HepG2 (cell line): ENCODE measurements at places on chromosomes 3 and 15.

DNA sequence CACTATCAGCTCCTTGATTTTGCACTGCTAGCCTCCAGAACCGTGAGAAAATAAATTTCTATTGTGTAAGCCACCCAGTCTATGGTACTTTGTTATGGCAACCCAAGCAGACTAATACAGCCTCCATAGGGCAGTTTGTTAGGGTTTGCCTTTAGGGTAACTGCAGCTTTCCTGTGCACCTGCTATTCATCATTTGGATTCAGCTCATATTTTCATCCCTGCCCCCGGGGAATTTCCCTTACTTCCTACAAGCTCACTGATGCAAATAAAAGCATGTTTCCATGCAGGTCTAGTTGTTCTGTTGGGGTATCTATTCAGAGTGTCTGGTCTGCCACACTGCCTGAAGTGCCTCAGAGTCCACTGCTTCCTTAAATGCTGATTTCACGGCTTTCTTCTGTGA lies 48.6 kb upstream of the ATOSA start:
- DNase-seq: no peak

DNA sequence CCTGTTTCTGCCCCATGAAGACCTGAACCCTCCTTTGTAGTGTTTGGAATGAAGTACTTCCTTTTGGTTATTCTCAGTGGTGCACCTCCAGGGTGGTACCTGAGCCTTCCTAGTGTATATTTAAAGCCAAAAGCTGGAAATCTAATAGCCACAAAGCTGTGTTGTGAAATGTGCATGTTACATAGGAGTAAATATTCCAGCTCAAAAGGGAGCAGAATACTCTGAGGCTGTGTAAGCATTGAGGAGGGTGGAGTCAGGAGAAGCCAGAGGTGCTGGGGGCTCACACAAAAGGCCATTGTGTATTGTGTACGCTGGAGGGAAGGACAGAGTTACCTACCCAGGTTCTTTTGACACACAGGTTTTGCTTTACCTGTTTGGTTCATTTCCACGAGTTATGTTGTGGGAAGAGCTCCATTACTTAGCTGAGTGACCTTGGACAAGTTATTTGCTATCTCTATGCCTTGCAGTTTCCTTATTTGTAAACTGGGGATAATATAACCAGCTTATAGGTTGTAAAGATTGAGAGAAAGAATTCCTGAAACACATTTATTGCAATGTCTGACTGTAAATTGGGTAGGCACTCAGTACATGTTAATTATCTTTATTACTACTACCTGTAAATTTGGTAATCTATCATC lies 24.7 kb downstream of the GPR171 start:
- DNase-seq: peak; percentile 97

DNA sequence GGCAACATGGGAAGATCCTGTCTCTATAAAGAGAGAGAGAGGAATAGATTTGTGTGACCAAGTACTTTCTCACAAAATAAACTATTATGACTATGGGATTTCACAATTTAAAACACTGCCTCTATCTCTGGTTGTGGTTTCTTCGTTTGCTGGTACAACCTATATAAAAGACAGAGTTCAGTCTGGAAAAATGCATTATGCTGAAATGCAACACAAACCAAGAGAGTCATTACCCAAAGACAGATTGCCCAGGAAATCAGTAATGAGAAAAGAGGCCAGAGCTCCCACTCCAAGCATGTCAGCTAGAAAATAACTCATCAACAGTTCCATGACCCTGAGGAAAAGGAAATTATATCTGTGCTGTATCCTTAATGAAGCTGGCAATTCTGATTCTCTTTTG lies 23.2 kb downstream of the GPR176 start:
- no peak for DNase-seq

DNA sequence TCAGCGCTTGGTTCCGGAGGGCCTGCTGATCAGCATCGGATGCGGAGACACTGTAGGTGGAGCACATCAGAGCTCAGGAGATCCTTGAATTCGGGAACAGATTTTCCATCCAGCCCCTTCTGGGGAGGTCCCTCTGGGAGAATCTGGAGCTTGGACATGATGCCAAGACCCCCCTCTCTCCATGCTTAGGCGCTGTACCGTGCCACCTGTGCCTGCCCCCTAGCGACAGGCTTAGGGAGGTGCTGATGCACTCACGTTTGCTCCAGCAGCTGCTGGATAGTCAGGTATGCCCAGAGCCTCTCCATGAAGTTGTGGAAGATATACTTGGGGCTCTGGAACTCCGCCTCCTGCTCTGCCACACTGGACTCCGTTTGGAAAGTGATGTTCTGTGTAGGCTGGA lies 9.7 kb downstream of the ITIH4 start:
- peak; percentile 51 for DNase-seq

- DNase-seq: no peak
Observed at GRCh38 chr15:51736069-51736468, 1.4 kb downstream of the LYSMD2 start.

GRCh38 chr15:39354189-39354588 lies 226.7 kb upstream of the THBS1 start:
- DNase-seq: no peak

- no peak for DNase-seq
Observed at GRCh38 chr3:177595530-177596188, 398.4 kb upstream of the TBL1XR1 start.

DNA sequence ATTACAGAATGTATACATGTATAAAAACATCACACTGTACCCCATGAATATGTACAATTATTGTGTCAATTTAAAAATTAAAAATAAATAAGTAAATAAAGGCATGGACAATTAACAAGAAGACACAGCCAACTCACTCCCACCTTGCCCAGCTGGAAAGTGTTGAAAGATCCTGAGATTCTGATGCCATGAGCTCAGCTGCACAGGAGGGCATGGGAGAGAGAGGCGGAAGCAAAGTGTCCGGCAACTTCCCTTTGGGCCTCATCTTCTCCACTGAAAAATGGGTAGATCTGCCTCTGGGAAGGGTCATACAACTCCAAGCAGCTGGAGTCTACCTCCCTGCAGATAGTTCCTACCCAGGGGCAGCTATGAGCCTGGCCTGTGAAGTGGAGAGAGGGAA lies 277.3 kb downstream of the UACA start:
- DNase-seq: no peak

- DNase-seq: no peak
Observed at GRCh38 chr15:48754011-48754410, 56.9 kb downstream of the CEP152 start.

DNA sequence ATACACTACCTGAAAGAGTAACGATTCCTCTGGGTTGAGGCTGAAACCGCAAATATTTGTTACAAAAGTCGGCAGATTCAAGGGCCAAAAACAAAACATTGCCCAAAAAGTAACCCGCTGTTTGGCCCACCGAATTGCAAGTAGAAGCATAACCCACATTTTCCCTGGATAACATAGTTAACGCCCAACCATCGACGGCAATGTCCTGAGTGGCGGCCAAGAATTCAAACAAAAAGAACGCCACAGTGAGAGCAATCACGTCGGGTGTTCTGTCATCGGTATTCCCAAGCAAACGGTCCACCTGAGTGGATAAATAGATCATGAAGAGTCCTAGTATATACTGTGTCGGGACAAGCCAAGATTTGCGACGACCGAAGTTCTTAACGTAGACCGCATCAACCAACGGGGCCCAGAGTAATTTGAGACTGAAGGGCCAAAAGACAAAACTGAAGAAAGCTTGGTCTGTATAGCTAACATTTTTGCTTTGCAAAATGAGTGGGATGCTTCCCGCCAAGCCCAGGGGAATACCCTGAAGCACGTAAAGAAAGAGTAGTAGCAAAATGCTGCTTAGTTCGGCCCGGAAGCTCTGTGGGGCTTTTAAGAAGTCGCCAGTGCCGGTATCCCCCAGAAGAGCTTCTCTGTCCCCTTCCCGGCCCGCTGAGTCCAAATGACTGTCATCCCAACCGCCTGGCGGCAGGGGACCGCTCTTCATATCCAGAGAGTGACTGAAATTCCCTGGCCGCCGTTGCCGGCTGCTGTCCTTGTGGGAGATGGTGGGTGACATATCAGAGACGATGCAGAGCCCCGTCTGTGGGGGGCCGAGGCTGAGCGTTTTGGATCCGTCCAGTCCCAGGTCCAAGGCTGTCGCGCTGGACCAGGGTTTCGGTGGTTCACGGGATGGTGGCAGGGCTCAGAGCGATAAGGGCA lies 750 bp downstream of the SLC33A1 start:
- DNase-seq: peak; percentile 36

DNA sequence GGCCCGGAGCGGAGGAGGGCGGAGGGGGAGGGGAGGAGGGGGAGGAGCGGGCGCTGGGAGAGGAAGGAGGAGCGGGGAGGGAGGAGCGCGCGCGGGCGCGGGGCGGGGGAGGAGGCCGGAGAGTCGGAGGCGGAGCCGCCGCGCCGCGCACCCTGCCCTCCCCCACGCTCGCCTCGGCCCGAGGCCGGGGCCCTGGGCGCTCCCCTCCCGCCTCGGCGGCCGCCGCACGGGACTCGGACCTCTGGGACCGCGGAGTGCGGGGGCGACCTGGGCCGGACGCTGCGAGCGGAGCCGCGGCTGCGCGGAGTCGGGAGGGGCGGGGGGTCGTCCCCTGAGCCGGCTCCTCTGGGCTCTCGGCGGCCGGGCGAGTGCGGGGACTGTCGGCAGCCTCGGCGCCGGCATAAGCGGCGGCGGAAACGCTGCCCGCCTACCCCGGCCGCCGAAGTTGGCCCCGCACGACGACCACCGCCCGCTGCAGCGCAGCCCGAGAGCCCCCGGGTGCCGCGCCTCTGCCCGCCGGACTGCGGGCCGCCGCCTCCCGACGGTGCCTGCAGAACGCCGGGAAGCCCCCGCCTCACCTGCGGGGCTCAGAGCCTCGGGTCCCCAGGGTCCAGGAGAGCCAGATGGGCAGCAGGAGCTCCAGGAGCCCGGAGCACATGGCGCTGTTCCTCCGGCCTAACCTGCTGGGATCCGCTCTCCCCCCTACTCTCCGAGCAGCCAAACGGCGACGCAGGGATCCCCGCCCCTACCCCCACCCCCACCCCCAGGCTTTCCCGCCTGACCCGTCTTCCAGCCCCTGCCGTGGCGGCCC lies 406 bp upstream of the GABRB3 start:
- DNase-seq: no peak

- DNase-seq: no peak
Observed at GRCh38 chr3:143121241-143122088, 1.9 kb downstream of the CHST2 start.

DNA sequence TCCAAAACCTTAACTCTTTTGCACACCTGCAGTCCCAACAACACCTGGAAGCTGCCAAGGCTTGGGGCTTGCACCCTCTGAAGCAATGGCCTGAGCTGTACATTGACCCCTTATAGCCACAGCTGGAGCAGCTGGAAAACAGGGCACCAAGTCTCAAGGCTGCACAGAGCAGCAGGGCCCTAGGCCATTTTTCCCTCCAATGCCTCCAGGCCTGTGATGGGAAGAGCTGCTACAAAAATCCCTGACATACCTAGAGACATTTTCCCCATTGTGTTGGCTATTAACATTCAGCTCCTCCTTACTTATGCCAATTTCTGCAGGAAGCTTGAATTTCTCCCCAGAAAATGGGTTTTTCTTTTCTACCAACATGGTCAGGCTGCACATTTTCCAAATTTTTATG lies 231.0 kb downstream of the ZMAT3 start:
- DNase-seq: no peak

- DNase-seq: no peak
Observed at GRCh38 chr15:36390491-36390890, 188.9 kb upstream of the CDIN1 start.

- no peak for DNase-seq
Observed at GRCh38 chr3:4006288-4006687, 207.1 kb downstream of the LRRN1 start.

DNA sequence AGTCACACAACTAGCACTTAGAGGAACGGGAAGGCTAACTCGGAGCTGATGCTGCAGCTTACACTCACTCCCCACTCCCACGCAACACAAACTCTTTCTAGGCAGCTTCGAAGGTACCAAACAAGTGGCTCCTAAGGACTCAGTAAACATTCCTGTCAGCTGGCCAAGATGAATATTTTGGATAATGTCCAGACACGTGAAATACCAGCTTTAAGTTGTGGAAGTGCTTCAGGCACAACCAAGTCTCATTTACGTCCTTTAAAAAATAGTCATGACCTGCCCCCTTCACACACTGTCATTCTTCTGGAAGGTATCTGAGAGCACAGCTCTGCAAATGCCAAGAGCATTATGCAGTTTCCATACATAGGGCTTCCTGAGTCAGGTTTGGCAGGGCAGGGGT lies 1005.9 kb upstream of the CFAP20DC start:
- DNase-seq: no peak

DNA sequence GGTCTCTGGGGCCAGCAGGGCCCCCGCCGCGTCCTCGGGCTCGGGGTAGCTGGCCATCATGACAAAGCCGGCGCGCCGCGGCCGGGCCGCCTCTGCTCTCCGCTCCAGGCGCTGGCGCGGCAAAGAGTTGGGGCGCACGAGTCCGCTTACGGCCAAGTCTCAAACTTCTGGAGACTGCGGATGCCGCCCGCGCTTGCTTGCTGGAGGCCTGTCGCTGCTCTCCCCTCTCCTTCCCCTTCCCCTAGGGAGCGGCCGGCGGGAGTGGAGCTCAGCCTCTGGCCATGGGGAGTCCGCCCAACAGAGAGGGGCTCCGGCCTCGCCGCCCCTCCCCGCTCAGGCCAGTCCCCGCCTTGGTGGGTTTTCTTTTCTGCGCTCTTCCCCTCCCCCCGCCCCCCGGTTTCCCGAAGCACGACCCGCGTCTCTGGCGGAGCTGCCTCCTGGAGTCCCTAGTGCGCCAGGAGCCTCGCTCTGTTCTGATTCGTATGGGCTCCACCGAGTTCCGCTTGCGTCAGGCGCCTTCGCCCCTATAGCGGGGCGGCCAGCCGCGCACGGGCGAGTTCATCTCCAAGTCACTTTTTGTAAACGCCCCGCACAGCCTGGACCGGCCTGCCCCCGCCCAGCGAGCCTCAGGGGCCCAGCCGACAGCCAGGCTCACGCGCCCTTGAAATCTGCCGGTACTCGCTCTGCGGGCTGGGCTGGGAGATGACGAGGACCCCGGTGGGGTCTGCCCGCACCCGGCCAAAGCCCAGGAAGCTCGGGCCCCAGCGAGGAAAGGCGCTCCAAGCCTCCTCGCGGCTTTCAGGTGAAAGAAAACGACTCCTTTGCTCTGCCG lies at the start of the genes FOXL2 and FOXL2NB:
Gene FOXL2 (minus strand): TSS at position 475 of the 832 bp plus-strand sequence. CDS start 415 bp downstream, at position 60.
Gene FOXL2NB (plus strand): TSS at position 555 of the 832 bp plus-strand sequence. CDS start 148 bp downstream, at position 703.
- no peak for DNase-seq

DNA sequence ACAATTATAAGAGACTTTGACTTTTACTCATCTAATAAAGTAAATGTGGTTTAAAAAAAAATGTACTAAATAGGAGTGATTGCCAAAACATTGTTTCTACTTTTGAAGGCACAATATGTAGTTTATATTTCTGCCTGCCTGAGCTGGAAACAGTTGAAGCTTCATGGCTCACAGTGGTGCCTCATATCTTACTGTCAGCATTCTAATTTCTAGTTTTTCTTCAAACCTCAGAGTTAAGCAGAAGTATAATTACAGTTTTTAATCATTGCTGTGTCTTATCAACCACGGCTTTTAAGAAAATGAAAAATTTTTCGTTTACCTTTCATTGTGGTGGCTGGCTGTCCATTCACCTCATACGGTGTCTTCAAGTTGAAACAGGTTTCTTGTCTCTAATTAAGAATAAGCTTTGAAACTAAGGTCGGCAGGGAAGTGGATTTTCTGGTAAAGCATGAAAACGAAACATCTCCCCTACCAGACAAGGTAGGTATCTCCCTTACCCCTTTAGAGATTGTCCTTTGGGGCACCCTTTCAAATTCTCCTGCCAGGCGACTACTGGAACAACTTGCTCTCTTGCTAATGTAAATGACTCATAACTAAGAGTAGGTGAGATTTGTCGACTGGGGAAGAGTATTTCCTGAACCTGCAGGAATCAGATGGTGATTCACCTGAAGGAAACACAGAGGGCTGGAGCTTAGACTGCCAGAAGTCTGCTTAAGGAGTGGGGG lies at the start of gene GPR87:
Gene GPR87 (minus strand): TSS at position 554 of the 725 bp plus-strand sequence. CDS start 16,720 bp downstream, outside the sequence.
- DNase-seq: no peak

- DNase-seq: peak; percentile 72
Observed at GRCh38 chr15:40847223-40847961, 3.5 kb downstream of the SPINT1 start.
